ENCODE measurements at places on chromosomes 4 and X.

GRCh38 chr4:8695237-8696219, 103.0 kb downstream of the CPZ start:
- no peak for DNase-seq

DNA sequence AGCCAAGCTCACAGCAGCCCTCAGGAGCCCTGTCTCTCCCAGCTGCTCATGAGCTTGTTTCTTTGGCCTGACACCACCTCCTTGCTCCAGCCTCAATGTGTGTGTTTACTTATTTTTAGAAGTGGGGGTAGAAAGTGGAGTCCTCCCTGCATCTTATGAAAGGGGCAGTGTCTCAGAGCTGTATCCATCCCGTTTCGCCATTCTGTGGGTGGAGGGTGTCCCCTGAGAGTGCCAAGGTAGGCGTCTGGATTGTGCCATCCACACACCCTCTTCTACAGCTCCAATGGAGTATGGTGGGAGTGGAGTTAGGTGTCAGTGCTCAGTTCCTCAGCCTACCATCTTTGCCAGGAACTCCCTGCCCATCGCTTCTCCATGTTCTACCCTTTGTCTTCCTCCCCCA, 8.3 kb downstream of the SPON2 start:
- DNase-seq: no peak

- peak; percentile 91 for DNase-seq
Measured at GRCh38 chrX:44872821-44873414, at the start of gene KDM6A. Gene KDM6A, plus strand, starts transcription at chrX:44873188. Its CDS starts 364 bp downstream, at chrX:44873552.

GRCh38 chr4:45094684-45095083, 368.3 kb upstream of the GNPDA2 start:
- no peak for DNase-seq

DNA sequence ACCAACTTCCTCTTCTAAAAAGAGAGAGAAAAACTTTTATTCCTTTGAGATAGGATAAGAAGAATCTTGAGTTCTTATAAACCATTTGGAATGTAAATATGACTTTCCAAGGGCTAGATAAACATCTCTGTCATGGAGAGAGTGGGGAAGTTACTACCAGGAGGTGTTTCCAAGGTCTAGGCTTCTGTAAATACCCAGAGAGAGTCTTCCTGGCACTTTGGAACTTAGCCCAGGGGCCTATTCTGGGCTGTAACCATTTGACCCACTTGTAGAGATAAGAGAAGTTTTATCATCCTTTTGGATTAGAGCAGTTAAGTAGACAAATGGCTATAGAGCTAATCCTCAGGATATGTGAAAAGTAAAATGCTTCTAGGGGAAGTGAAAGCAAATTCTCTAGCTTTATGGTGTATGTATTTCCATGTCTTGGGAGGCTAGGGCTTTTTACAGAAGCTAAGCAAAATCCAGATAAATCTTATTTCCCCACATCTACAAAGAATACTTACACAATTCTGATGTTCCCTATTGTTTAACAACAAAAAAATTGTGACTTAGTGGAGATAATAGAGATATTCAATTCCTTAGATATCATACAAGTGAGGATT, 51.1 kb downstream of the MCUB start:
- DNase-seq: no peak

GRCh38 chr4:117893207-117893606, 141.1 kb upstream of the NDST3 start:
- DNase-seq: peak; percentile 11
